ENCODE measurements at places on chromosomes 7 and 10. TPM values are rescaled to one million over a fixed set of nuclear protein-coding genes. Genes with fewer than 3 reads are reported as not detected.

- DNase-seq: no peak
These were observed 352.0 kb downstream of the KCNMA1 start for GRCh38 chr10:77285529-77286182.

- DNase-seq: no peak
These were observed 68.0 kb downstream of the PDSS1 start for GRCh38 chr10:26765549-26765948.

GRCh38 chr10:133313192-133313591, 4.5 kb downstream of the ZNF511 start:
- no peak for DNase-seq

CYP3A4 gene
- not detected for total RNA-seq

TMEM26 gene
- total RNA-seq: not detected

Measured in neural progenitor cell (in vitro differentiated cells).